ENCODE measurements at places on chromosomes 16 and 17. TPM values are rescaled to one million over a fixed set of nuclear protein-coding genes. Genes with fewer than 3 reads are reported as not detected.

NAGLU gene
- total RNA-seq, result 17.4 TPM

MFAP4 gene
- not detected for total RNA-seq

HOXB1 gene
- total RNA-seq, result not detected

AKAP1 gene
- total RNA-seq, result 45.0 TPM

NOB1 gene
- 106 TPM for total RNA-seq

- DNase-seq, result no peak
Observed at GRCh38 chr17:68646626-68647526, 45.7 kb upstream of the FAM20A start.

DNA sequence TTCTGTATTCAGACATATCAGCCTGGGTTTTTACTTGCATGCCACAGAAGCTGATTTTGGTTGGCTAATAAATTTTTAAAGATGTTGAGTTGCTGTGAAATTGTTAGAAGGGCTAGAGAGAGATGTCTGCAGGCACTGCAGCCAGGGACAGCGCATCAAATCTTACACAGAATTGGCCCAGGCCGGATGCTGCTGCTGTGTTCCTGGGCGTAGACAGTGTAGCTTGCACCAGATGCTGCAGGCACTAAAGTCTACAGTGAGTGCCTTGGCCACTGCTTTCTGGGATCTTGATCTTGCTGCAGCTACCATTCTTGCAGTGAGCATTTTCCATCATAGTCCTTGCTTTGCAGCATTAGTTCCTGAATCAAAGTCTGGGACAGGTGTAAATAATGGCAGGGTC is 169.9 kb downstream of the SPECC1 start:
- no peak for DNase-seq

GRCh38 chr17:68273722-68274121 is 17.2 kb downstream of the SLC16A6 start:
- DNase-seq, result no peak

- DNase-seq, result no peak
Observed at GRCh38 chr17:34413443-34414119, 50.5 kb upstream of the CCL1 start.

DNA sequence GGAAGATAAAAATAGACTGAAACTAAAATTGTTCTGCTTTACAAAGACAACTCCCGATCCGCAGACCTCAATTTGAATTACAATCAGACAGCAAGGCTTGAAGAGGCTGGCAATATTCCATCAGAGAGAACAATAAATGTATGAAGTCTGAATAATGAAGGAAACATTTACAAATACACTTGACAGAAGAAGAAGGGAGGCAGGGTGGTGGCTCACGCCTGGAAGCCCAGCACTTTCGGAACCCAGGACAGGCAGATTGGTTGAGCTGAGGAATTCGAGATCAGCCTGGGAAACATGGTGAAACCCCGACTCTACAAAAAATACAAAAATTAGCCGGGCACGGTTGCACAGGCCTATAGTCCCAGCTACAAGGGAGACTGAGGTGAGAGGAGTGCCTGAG is 14.6 kb downstream of the ODF4 start:
- no peak for DNase-seq

DNA sequence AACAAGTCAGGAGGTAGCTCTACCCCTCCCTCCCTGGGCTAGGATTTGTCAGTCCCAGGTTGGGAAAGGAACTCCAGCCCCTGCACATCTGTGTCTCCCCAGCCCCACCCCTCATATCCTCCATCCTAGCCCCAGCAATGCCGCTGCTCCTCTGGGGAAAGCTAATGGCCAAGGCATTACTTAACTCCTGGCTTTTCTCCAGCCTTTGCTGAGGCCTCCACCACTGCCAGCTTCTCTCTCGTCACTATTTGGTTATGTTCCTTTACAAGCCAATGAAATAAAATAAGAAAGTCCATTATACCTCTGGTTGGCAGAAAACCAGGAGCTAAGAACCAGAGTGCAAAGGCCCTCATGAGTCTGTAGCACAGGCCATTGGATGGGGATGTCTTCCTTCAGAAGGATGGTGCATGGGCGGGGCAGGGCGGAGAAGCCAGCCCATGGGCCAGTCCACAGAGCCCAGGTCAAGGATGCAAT is 171.0 kb downstream of the CCDC182 start:
- no peak for DNase-seq

- no peak for DNase-seq
Observed at GRCh38 chr16:47721006-47721637, 260.0 kb downstream of the PHKB start.

Measured in activated T-helper 2 cell treated with anti-CD3 and anti-CD28 coated beads, Interferon-gamma antibody, Interleukin-2, Interleukin-4, amounts not matched to agents 10 μg/mL and 5 μg/mL and 100 μg/mL, durations not matched to agents 14 hours and 24 hours and 36 hours (primary cell).